WTC11 (cell line): ENCODE measurements at places on chromosomes 7 and 10.

DNA sequence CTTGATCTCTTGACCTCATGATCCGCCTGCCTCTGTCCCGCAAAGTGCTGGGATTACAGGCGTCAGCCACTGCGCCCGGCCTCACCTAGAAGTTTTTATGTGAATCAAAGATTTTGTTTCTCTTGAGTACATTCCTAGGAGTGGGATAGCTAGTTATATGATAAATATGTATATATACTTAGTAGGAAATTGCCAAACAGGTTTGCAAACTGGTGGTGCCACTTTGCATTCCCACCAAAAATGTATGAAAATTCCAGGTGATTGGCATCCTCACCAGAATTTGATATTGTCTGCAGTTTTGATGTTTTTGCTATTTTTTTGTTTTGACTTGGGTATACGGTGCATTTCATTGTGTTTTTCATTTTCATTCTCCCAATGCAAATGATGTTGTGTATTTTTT is 86.8 kb downstream of the NOD1 start:
- no peak overlapping the region for H3K4me3 ChIP-seq
- no peak overlapping the region for H3K27ac ChIP-seq
- no peak for DNase-seq
- no peaks in the 10 kb centered on the region for H3K36me3 ChIP-seq
- peaks cover 30% of the 10 kb centered on the region for H3K4me1 ChIP-seq

DNA sequence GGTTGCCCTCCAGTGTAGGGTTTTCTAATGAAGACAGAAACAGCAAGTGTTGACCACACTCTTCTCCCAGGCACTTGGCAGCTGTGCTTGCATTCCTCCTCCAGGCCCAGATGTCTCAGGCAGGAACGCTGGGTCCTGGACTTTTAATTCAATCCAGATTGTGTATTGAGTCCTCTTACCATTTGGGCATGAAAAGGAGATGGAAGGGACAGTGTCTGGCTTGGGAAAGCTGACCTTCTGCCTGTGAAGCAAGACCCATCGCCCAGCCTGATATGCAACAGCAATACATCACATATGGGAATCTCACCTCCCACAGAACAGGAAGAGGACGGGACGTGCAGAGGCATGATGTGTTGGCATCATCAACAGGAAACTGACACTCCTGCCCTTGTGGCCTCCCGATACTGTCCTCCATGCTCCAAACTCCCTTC is 174.4 kb upstream of the LYZL2 start:
- H3K36me3 ChIP-seq, result peaks cover 15% of the 10 kb centered on the region
- H3K4me3 ChIP-seq, result no peak overlapping the region
- no peaks in the 10 kb centered on the region for H3K4me1 ChIP-seq
- H3K27me3 ChIP-seq, result peaks cover 3% of the 10 kb centered on the region; the same call in 1 of the 2 replicates

DNA sequence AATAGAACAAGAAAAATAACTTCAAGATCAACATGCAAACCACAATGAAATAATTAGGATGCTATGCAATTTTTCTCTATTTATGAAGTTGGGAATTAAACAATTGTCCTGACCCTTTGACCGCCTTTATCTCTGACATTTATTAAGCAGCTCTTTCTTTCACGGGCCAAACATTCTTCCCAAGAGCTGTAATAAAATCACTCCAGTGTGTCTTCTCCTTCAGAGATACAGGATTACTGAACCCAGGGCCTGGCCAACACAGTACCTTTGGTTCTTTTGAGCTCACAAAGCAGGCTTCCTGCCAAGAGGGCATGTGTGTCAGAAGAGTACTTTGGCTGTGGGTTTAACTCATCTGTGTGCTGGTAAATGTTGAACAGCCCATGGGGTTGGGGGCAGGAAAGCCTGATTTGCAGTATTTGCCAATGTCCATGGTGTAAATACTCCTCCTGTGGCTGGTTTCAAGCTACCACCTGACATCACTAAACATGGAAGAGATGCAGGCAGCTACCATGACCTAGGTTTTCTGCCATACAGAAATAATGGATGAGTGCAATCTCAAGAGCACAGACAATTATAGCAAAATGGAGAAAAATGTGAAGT is 121.7 kb downstream of the FANK1 start:
- no peaks in the 10 kb centered on the region for H3K27me3 ChIP-seq
- H3K4me3 ChIP-seq, result no peak overlapping the region
- H3K27ac ChIP-seq, result no peak overlapping the region
- H3K36me3 ChIP-seq, result no peaks in the 10 kb centered on the region

- H3K4me3 ChIP-seq, result no peak overlapping the region
- H3K36me3 ChIP-seq, result no peaks in the 10 kb centered on the region
- no peak overlapping the region for H3K27ac ChIP-seq
- peaks cover 21% of the 10 kb centered on the region for H3K4me1 ChIP-seq
- no peak for DNase-seq
- H3K27me3 ChIP-seq, result no peaks in the 10 kb centered on the region
These were observed 1190.3 kb upstream of the C7orf33 start for GRCh38 chr7:147400221-147400689.
